ENCODE measurements at places on chromosomes 13 and 19.

DNA sequence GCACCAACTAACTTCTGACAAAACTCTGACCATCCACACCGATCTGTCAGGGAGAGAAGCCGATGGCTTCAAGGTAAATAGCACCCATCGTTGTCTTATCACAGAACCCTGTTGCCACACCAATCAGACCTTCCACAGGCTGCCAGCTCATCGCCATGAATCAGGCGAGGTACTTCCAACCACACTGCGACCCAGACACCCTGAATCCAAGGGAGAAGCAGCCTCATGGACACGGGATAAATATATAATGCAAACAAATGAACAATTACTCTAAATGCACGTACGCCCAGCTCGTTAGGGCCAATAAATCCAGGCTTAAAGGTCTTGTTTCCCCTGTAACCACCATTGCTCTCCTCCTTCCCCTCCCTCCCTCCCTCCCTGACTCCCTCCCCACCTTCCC lies 20.8 kb downstream of the RANBP3 start:
- no peak for DNase-seq

DNA sequence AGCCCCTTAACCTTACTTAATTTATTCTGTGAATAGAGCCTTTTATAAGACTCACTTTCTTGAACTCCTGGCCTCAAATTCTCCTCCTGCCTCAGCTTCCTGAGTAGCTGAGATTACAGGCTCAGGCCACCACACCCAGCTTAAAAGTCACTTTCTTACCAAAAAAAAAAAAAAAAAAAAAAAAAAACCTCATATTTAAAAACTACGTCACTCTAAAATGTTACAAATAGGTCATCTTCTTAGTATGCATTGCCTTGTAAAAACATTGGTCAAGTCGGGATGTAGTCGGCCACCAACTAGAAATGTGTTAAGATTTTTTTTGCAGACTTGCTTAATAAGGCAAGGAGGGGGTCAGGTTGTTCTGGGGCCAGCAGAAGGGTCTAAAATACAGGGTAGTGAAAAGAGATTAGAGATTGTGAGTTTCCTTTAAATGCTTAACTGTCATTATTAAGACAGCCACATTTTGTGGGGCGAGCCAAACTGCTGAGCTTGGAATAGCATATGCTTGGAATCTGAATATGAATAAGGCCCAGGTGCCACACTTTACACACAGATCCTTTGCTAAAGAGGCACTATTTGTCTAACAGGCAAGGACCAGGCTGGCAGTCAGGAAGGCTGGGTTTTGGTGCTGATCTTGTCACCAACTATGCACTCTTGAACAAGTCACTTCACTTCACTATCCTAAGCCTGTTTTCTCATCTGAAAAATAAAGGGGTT lies 16.5 kb upstream of the IL17D start:
- DNase-seq, result no peak

DNA sequence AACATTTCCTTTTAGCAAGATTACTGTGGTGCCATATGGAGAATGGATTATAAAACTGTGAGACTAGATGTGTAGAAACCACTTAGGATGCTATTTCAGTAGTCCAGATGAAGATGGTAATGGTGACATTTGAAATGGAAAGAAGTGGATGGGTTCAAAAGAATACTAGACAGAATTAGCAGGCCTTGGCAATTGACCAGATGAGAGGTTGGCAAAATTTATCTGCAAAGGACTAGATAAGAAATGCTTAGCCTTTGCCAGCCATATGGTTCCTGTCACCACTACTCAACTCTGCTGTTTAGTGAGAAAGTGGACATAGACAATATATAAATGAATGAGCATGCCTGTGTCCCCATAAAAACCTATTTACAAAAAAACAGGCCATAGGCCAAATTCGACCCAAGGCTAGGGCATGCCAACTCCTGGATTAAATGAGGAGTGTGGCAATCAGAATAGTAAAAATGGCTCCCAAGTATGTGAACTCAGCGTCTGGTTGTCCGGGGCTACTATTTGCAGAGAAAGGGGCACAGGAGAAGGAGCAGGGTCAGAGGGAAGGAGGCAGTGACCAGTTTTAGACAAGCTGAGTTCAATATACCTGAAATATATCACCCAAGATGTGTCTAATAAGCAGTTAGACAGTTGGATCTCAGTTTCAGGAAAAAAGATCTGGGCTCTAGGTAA lies 98.4 kb downstream of the ENOX1 start:
- no peak for DNase-seq

- DNase-seq, result no peak
Observed at GRCh38 chr13:41384749-41385503, 72.4 kb upstream of the RGCC start.

DNA sequence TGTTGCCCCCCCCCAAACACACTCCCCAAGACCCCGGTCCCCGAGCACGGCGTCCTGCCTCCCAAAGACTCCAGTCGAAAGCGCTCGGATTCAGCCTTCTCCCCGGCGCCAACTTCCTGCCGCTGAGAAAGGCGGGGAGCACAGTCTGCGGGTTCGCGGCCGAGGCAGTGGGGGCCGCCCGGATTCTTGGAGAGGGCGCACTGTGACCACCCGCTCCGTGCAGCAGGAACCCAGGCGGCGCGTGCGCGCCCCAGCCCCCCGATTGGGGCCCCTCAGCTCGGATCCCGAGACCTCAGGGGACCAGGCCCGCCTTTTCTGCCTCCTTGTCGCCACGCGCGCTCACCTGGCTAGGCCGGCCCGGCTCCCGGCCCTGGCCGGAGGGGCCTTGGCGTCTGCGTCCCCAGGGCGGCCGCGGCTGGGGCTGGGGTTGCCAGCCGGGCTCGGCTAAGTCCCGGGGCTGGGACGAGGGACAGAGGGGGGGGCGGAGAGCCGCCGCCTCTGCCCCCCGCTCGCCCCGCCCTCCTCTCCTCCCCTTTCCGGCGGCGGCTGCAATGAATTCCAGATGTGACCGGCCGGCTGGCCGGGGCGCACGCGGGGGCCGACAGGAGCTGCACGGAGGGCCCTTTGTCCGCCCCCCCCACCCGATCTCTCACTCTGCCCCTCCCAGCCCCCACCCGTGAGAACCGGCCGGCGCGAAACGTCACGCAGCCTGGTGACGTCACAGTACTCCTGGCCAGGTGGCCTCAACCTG lies at the start of gene S1PR2:
Gene S1PR2 (minus strand): TSS at position 471 of the 751 bp plus-strand sequence. CDS start 6,426 bp downstream, outside the sequence.
- DNase-seq, result no peak

- DNase-seq, result no peak
Observed at GRCh38 chr19:15025217-15025616, 24.1 kb upstream of the CASP14 start.
